ENCODE measurements at places on chromosomes 7 and 10. TPM values are rescaled to one million over a fixed set of nuclear protein-coding genes. Genes with fewer than 3 reads are reported as not detected.

CPXM2 gene
- 103 TPM for total RNA-seq

CDHR1 gene
- 0.17 TPM for total RNA-seq

MRPL43 gene
- 77.7 TPM for total RNA-seq

UFSP1 gene
- total RNA-seq = 2.1 TPM

CCDC172 gene
- total RNA-seq = not detected

OR2A1 gene
- total RNA-seq = 0.26 TPM

DNA sequence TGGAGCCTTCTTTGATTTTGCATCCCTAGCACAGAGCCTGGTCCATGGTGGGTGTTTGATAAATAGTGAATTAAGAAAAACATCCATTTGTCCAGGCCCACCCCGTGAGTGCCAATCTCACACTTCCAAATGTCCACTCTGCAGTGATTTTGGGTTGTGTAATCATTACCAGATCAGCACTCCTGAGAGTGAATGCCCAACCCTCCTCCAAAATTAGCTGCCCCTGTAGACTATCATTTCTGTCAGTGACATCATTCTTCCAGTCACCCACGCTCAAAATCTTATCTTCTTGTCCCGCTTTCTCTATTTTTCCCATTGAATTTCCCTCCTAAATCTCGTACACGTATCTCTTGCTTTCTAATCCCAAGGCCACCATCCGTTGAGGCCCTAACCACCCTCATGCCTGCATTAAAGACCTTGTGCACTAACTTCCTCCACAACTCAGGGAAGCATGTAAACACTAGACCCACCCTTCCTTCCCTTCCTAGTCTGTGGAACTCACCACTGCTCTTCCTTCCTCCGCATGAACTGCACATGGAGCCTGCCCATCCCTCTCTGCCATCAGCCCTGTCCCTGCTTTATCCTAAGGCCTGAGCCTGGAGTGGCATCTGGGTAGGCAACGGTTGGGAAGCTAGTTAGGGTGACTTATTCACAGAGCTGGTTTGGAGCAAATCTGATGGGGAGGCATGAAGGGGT, 32.8 kb downstream of the PIK3AP1 start:
- H3K4me3 ChIP-seq = no peak overlapping the region
- no peak overlapping the region for H3K27ac ChIP-seq
- peaks cover 3% of the 10 kb centered on the region for H3K4me1 ChIP-seq
- no peak for DNase-seq
- no peaks in the 10 kb centered on the region for H3K27me3 ChIP-seq

DNA sequence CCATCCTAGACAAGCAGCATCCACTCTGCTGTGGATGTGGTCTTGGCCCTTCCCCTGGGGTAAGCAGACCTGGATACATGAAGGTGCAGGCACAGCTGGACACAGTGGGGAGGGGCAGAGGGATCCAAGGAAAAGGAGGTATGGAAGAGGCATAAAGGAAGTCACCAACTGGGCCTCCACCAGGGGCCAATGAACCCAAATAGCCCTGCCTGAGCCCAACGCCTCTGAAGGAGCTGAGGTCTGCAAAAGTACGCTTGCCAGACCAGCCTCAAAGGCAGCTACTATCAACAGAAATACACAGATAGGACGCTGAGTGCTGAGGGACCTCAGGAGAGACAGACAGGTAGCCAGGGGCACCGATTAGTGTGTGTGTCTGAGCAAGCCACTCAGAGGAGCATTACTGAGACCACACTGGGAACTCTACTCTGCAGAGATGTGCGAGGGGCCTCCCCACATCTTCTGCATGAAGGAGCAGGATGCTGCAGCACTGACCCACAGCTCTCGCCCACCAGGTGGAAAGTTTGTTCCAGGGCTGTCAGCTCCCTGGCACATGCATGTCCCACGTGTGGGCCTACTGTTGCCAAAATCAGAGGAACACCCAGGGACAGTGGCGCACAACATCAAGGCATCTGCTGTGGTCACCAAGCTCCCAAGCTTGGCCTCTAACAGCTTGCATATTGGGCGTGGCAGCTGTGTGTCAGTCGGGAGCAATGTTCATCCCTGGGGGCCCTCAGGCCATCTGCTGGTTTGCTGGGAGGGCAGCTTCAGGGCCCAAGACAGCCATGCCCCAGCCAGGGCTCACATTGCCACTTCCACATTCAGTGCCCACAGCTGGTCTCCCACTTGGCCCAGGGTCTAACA, 40.0 kb downstream of the MKI67 start:
- no peaks in the 10 kb centered on the region for H3K4me1 ChIP-seq
- H3K36me3 ChIP-seq = no peaks in the 10 kb centered on the region
- no peak overlapping the region for H3K4me3 ChIP-seq
- no peak for DNase-seq
- H3K27me3 ChIP-seq = no peaks in the 10 kb centered on the region

GRCh38 chr7:157825325-157825724, 488.5 kb downstream of the DNAJB6 start:
- H3K27me3 ChIP-seq = no peaks in the 10 kb centered on the region
- H3K27ac ChIP-seq = no peak overlapping the region
- no peaks in the 10 kb centered on the region for H3K4me1 ChIP-seq
- no peak overlapping the region for H3K4me3 ChIP-seq
- no peak for DNase-seq
- no peaks in the 10 kb centered on the region for H3K36me3 ChIP-seq

DNA sequence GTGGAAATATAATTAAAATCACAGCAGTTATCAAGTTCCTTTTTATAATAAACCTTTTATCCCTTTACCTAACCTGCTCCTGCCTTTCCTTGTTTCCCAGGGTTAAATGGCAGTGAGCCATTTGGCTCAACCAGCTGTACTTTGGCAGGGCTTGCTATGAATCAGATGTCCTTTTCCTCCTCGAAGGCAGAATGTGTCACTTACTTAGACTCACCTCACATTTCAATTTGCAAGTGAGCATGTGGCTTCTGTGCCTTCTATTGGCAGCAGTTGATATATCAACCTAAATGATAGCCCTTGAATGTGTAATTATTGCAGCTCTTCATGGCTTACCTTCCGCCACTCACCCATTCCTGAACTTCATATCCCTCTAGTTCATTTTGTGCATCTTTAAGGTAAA, 301.7 kb downstream of the CSTF2T start:
- H3K27ac ChIP-seq = no peak overlapping the region
- no peaks in the 10 kb centered on the region for H3K36me3 ChIP-seq
- H3K27me3 ChIP-seq = no peaks in the 10 kb centered on the region
- DNase-seq = no peak
- no peak overlapping the region for H3K4me3 ChIP-seq
- H3K4me1 ChIP-seq = peaks cover 25% of the 10 kb centered on the region

- H3K36me3 ChIP-seq = peaks cover 9% of the 10 kb centered on the region
- no peak overlapping the region for H3K4me3 ChIP-seq
- no peaks in the 10 kb centered on the region for H3K27me3 ChIP-seq
- DNase-seq = no peak
These were observed 50.0 kb downstream of the TRUB1 start for GRCh38 chr10:114987995-114988394.

DNA sequence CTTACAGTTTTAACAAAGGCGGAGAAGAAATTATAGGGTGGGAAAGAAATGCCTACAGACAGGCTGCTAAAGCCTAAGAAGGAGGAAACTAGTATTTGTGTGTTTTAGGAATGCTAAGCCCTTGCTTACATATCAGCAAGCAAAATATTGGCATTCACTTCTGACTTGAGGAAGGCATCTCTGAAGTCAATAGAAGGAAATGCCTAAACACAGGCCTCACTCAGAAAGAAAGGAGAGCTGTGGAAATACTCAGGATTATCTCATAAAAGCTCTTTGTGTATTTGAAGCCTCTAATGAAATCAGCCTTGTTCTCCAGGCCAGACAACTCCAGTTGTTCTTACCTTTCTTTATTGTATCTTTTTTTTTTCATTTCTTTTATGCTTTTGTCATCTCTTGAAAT, 158.0 kb downstream of the AUTS2 start:
- DNase-seq = no peak
- no peaks in the 10 kb centered on the region for H3K36me3 ChIP-seq
- H3K27ac ChIP-seq = no peak overlapping the region
- H3K4me3 ChIP-seq = no peak overlapping the region
- H3K27me3 ChIP-seq = no peaks in the 10 kb centered on the region

GRCh38 chr10:76394707-76395042, 963.3 kb downstream of the LRMDA start:
- no peaks in the 10 kb centered on the region for H3K27me3 ChIP-seq
- no peaks in the 10 kb centered on the region for H3K36me3 ChIP-seq
- H3K4me3 ChIP-seq = no peak overlapping the region
- H3K4me1 ChIP-seq = peaks cover 35% of the 10 kb centered on the region

- H3K27me3 ChIP-seq = peaks cover 10% of the 10 kb centered on the region
- H3K4me1 ChIP-seq = no peaks in the 10 kb centered on the region
- DNase-seq = no peak
- no peak overlapping the region for H3K27ac ChIP-seq
- H3K4me3 ChIP-seq = no peak overlapping the region
These were observed 103.2 kb upstream of the PPP2R2D start for GRCh38 chr10:131797626-131798025.

GRCh38 chr7:79868010-79868409, 266.6 kb upstream of the GNAI1 start:
- no peak overlapping the region for H3K4me3 ChIP-seq
- no peak overlapping the region for H3K27ac ChIP-seq
- H3K4me1 ChIP-seq = no peaks in the 10 kb centered on the region
- DNase-seq = no peak
- no peaks in the 10 kb centered on the region for H3K36me3 ChIP-seq

DNA sequence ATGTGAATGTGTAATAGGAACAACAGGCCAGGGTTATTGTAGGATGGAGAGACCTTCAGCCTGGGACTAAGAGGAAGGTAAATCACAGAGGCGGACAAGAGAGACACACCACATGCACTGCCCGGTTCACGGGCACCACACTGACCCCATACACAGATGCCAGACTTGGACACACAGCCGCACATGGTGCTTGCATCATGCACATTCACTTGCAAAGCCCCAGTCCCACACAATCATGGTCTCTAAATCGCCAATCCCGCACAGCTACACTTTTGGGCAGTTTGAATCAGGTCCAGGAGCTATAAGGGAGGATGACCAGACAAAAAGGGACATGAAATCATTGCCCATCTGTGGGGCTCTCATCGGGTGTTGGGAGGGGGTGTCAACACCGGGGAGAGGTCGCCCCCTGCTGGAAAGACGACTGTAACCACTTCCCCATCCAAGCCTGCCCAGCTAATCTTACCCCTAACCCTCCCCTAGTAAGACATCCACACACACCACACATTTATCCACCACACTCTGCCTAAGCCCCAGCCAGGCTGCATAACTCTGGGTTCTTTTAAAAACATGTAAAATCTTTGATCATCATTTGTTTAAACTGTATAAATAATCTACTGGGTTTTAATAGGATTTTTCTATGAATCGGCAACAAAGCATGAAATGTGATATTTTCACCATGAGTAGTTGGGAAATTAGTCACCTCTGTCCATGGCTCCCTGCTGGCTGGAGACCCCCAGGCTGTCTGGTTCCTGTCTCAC, 40.5 kb upstream of the SLF2 start:
- H3K36me3 ChIP-seq = no peaks in the 10 kb centered on the region
- H3K4me3 ChIP-seq = no peak overlapping the region
- DNase-seq = no peak
- H3K27ac ChIP-seq = no peak overlapping the region

- no peak for DNase-seq
- no peaks in the 10 kb centered on the region for H3K4me1 ChIP-seq
- H3K4me3 ChIP-seq = no peak overlapping the region
- H3K27ac ChIP-seq = no peak overlapping the region
- H3K36me3 ChIP-seq = no peaks in the 10 kb centered on the region
- no peaks in the 10 kb centered on the region for H3K27me3 ChIP-seq
These were observed 44.2 kb upstream of the TMEM213 start for GRCh38 chr7:138753610-138754009.

DNA sequence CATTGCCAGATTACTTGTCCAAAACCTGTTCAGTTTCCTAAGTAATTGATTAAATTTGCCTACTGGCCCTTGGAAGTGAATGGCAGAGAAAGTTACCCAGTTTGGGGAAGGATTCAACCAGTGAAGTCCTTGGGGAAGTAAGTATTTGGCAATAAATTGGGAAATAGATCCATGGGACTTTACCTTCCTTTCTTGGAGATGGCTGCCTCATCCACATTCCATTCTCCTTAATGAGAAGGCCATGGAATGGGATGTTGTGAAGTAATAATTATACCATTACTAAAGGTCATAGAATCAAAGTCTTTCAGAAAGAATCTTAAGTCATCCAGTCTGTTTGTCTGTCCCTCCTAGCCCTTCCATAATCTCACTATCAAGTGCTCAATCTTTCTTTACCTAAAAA, 4.5 kb upstream of the COPG2 start:
- no peak overlapping the region for H3K4me3 ChIP-seq
- peak; percentile 42 for DNase-seq
- no peaks in the 10 kb centered on the region for H3K36me3 ChIP-seq
- H3K27ac ChIP-seq = no peak overlapping the region
- H3K4me1 ChIP-seq = no peaks in the 10 kb centered on the region
- H3K27me3 ChIP-seq = no peaks in the 10 kb centered on the region

- no peak for DNase-seq
- H3K27ac ChIP-seq = no peak overlapping the region
- no peaks in the 10 kb centered on the region for H3K27me3 ChIP-seq
- peaks cover 80% of the 10 kb centered on the region for H3K36me3 ChIP-seq
- peaks cover 21% of the 10 kb centered on the region for H3K4me1 ChIP-seq
These were observed 7.7 kb downstream of the CASP2 start for GRCh38 chr7:143295870-143296269.

DNA sequence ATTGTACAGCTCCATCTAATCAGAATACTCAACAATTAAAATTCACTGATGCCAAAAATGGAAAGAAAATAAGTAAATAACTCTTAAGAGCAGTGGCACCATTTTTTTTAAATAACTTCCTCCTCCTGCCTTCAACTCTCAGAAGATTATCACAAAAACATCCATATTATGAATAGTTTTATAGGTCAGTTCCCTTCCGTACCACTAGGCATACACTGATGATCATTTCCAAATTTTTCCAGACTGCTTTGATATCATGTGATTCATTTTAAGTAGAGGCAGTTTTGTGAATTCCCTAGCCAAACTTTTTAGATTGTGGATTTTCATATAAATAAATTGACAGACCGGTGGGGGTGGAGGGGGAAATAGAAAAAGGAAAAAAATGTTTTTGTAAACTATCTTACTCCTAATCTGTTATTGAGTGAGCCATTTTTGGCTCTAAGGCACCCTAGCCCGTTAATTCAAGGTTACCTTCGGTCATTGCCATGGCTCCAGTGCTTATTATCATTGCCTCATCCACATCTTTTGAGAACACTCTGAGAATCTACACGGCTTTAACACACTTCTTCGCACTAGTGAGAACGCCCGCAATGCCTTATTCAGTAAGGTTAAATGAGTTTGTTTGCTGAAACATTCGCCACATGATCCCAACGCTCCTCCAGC, 1.0 kb downstream of the FAM107B start:
- H3K27me3 ChIP-seq = no peaks in the 10 kb centered on the region
- H3K27ac ChIP-seq = no peak overlapping the region
- peaks cover 2% of the 10 kb centered on the region for H3K4me1 ChIP-seq
- peak; percentile 88 for DNase-seq
- no peaks in the 10 kb centered on the region for H3K36me3 ChIP-seq

- no peak overlapping the region for H3K4me3 ChIP-seq
- no peaks in the 10 kb centered on the region for H3K36me3 ChIP-seq
- H3K4me1 ChIP-seq = peaks cover 10% of the 10 kb centered on the region
- H3K27me3 ChIP-seq = no peaks in the 10 kb centered on the region
These were observed 57.7 kb upstream of the KCNIP2 start for GRCh38 chr10:101901340-101901739.

- no peaks in the 10 kb centered on the region for H3K36me3 ChIP-seq
- H3K4me3 ChIP-seq = no peak overlapping the region
- DNase-seq = no peak
- peaks cover 51% of the 10 kb centered on the region for H3K4me1 ChIP-seq
- H3K27ac ChIP-seq = no peak overlapping the region
- no peaks in the 10 kb centered on the region for H3K27me3 ChIP-seq
These were observed 45.9 kb downstream of the SGMS1 start for GRCh38 chr10:50577681-50578350.

All from esophagus muscularis mucosa (tissue), 4 donors.